ENCODE measurements at places on chromosomes 5 and 9. TPM values are rescaled to one million over a fixed set of nuclear protein-coding genes. Genes with fewer than 3 reads are reported as not detected.

DNA sequence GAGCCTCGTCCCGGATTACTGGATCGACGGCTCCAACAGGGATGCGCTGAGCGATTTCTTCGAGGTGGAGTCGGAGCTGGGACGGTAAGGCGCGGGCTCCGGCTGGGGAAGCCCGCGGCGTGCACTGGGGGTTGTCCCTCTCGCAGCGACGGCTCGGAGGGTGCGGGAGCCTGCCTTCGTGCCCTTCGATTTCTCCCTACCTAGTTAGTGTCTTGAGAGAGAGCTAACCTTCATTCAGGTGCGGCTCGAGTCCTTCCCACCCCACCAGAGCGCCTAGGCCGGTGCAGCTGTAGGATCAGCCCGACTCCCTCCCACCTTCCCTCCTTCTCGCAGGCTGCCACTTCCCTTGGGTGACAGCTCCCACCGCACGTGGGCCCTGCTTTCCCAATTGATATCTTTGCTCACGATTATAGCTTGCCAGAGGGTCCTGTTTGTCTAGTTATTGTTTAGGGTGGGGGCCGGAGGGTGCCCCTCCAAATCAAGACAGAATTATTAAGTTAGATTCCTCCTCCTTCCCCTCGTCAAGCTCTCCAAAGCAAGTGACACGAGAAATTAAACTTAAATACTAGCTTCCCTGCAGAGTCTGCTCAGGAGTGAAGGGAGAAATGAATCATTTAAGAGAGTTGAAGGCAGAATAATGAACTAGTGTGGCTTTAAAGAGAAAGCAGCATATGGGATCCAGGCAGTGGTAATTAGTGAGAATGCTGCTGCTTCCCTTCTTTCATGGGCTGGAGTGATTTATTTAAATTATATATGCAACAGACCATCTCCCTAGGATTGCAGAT is 569 bp downstream of the CAMK4 start:
- no peak for DNase-seq

- no peak for DNase-seq
These were observed 5.1 kb downstream of the SPZ1 start for GRCh38 chr5:80324912-80325311.

- no peak for DNase-seq
These were observed 6.0 kb upstream of the SIL1 start for GRCh38 chr5:139204196-139204595.

DNA sequence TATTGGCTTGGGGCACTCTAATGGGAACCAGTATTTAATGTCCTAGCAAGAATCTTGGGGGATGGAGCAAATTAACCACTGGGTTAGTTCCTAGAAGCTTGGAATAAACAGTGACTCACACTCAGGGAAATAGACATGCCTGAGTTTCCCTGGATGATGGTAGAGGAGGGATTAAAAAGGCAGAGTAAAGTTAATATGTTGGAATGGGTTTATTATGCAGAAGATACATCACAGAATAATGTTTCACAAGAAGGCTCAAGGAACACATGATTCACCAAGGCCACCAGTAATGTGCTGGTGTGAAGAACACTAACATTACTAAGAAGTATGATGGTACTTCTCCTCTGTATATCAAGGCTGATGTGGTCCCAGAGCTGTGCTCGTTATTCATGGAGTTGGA is 752.9 kb upstream of the SEMA6A start:
- DNase-seq: no peak

The MARCHF3 gene
- 9.0 TPM for total RNA-seq

The IFNA1 gene
- total RNA-seq: not detected

The ADAMTS13 gene
- 0.91 TPM for total RNA-seq

The SPAAR gene
- not detected for total RNA-seq
